CD4-positive, alpha-beta T cell treated with Interleukin-6 for 4 hours (primary cell): ENCODE measurements at places on chromosomes 16 and 17.

GRCh38 chr16:85615014-85615851 lies 2.1 kb downstream of the GSE1 start:
- DNase-seq = peak; percentile 70

DNA sequence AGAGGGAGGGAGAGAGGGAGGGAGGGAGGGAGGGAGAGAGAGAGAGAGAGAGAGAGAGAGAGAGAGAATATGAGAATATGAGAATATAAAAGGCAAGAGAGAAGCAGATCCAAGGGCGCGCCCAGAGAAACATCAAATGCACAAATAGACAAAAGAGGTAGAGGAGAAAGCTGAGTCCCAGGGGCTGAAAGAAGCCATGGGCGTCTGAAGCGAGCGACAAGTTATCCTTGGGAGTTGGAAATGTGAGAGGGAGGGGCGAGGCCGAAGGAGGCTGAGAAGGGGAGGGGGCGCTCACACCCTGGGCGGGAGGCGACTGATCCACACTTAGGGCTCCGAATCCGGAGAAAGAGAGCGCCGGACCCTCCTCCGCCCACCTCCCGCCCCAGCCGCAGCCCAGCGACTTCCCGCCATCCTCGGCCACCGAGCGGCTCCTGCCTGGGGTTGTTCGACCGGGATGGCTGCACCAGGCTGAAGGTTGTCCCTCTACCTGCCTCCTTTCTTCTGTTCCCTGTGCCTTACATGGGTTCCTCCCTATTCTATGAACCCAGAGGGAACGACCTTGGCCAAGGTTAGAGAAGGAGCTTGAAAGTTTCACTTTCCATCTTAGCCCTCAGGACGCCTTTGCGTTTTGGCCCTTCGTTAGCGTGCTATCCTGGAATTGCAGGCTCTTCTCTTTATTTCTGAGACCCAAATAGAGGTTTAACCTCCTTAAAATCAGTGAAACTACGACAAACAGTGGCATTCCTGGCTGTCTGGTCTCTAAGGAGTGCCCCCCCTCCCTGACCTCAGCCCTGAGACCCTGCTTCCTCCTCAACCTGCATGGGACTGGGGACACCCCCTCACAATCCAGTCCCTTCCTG lies 21.2 kb upstream of the HOXB9 start:
- DNase-seq = no peak

- DNase-seq = no peak
Observed at GRCh38 chr16:83345846-83346640, 461.7 kb upstream of the HSBP1 start.

DNA sequence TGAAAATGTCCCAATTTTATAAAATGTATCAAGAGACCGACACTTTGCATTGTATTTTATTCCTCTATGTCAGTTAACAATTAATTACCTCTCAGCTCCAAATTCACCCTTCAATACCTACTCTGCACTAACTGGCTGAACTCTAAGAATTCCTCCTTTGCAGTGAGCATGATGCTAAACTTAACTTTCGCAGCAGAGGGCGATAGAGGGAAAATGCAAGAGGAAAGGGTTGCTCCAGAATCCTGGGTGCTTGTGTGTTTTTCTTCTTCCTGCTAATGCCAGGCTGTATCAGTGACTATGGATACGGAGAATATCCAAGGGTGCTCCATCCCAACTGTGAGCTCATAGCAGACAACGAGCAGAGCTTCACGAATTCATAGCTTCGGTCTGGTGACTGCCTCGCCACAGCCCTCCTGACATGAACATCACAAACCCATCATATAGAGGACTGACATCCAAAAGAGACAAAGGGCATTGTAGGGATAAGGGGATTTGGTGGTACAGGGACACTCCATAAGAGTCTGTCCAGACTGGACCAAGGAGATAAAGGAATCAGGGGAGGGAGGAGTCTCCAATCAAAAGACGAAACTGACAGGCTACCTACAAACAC lies 172.9 kb downstream of the STX8 start:
- peak; percentile 16 for DNase-seq

DNA sequence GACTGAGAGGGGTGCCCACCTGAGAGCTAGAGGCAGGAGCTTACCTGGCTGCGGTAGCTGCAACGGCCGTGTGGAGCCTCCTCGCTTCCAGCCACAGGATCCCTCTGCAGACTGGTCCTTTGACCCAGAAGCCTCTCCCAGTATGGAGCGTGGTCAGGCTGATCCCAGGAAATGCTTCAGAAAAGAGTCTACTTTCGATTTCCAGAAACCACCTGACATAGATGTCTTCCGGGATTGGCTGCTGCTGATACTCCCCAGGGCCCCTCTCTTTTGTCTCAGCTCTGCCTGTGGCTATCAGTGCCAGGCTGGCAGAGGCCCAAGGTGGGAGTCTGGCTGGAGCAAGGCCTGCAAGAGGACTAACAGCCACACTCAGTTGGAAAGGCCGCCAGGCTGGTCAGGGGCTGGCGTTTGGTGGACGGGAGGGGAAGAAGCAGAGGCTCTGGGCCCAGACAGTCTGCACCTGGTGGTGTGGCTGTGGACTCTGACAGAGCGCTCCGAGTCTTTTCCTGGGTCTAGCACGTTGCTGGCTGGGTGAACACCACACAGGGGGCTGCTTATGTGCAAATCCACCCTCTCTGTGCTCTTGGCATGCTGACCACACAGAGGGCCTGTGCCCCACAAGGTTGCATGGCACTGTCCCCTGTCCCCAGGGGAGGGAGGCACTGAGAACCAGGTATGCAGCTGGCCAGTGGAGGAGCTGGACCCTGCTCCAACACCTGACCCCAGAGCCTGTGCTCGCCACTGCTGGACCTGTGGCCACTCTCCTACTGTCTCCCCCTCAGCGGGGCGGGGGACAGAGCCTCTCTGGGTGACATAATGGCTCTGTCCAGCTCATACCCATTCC lies at the start of gene LGALS3BP:
LGALS3BP (minus strand) TSS at position 144 of the 844 bp plus-strand sequence. CDS start 2,732 bp downstream, outside the sequence.
- DNase-seq = peak; percentile 45

DNA sequence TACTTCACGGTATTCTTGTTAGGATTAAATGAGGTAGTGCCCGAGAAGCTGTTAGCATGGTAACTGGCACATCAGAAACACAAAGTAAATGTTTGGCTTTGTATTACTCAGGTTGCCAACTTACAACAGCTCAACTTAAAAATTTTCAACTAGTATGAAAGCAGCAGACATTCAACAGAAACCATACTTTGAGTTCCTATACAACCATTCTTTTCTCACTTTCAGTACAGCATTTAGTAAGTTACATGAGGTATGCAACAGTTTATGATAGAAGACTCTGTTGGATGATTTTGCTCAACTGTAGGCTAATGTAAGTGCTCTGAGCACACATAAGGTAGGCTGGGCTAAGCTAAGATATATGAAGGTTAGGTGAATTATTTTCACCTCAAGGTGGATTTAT lies 7.7 kb downstream of the CENPN start:
- DNase-seq = no peak

DNA sequence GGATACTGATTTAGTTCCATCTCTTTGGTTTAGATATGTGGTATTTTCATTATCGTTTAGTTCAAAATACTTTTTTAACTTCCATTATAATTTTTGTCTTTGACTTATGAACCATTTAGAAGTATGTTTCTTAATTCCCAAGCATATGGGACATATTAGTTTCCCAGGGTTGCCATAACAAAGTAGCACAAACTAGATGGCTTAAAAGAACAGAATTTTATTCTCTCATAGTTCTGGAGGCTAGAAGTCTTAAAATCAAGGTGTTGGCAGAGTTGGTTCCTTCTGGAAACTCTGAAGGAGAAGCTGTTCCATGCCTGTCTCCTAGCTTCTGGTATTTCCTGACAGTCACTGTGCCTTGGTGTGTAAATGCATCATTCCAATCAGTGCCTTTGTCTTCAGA lies 291.5 kb upstream of the AXIN2 start:
- DNase-seq = no peak

- peak; percentile 43 for DNase-seq
Observed at GRCh38 chr17:68102318-68102758, 66.8 kb downstream of the KPNA2 start.

DNA sequence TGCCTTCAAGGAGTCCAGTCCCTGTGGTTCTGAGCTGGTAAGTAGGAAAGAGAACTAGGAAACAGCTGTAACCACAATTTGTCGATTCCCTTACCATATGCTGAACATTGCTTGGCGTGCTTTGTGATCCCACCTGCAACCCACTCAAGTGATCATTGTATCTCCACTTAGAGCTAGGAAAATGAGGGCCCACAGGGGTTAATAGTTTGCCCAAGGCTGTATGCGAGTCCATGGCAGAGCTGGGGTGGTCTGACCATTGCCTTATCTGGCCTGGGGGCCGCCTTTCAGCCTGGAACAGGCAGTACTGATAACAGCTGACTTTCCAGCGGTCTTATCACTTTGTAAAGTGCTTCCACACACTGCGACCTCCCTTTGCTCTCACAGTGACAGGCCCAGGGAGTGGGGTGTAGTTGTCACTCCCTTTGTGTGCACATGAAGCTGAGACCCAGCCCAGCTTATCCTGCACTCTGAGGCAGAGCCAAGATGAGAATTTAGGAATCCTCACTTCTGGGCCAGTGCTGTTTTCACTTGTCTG lies 9.8 kb downstream of the MYL4 start:
- DNase-seq = no peak

- DNase-seq = no peak
Observed at GRCh38 chr17:45790296-45790922, 6.3 kb downstream of the CRHR1 start.

GRCh38 chr17:75371339-75371738 lies 34.1 kb downstream of the GRB2 start:
- no peak for DNase-seq

- peak; percentile 66 for DNase-seq
Observed at GRCh38 chr17:79082311-79083190, 7.9 kb downstream of the ENGASE start.

GRCh38 chr16:7330709-7331108 lies 1.9 kb upstream of the RBFOX1 start:
- no peak for DNase-seq

- DNase-seq = no peak
Observed at GRCh38 chr17:71023249-71024030, 854.1 kb downstream of the KCNJ2 start.

DNA sequence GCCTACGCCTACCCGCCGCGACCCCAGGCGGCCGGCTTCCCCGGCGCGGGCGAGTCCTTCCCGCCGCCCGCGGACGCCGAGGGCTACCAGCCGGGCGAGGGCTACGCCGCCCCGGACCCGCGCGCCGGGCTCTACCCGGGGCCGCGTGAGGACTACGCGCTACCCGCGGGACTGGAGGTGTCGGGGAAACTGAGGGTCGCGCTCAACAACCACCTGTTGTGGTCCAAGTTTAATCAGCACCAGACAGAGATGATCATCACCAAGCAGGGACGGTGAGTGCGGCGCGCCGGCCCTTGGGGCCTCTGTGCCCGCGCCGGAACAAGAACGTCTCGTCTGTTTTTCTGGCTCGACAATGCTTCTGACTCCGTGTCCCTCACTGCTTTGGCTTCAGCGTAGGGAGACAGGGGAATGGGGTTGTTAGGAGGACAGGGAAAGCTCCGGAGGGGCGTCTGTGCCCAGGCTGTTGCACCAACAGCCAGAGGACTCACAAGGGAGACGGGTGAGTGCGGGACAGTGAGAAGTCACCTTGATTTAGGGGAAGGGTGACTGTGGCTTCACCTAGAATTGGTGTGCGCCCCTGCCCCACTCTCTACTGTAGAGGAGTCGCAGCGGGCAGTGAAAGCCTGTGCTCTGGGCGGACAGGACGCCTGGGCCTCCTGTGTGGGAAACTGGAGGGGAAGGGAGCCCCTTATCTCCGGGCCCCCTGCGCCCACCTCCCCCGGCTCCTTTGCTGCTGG lies 806 bp downstream of the TBX21 start:
- DNase-seq = peak; percentile 33

DNA sequence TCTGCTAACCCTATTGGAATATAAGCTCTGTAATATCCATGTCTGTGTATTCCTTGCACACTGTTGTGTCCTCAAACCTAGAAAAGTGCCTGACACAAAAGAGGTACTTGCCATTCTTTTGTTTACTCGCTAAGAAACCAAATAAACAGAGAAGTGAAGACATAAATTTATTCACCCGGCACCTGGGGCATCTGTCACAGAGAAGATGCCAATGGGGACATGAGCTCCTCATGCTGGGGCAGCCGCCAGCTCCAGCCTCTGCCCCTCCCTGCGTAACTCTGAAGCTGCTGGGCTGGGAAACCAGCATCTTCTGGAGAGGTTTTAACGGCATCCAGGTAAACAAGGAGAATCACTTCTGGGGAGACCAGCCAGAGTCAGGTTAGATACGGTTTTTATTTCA lies 15.1 kb upstream of the CDRT4 start:
- DNase-seq = no peak

DNA sequence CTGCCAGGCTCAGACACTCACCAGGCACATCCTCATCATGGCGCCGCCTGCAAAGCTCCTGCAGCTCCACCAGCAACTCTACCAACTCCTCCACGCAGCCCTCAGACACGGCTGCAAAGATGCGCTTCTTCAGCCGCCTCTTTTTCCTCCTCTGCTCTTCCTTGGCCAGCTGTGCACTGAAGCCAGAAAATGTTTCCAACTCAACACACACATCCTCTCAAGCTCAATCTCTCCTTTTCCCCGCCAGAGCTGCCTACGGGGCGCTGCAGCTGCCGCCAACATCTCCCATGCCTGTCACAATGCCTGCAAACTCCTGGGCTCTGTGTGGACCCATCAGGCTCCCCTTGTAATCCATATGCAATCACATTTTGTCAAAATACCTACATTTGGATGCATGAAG lies 14.2 kb downstream of the TRPV3 start:
- no peak for DNase-seq
